ENCODE measurements at places on chromosomes 5 and 9.
A peak's percentile ranks its signal among the peaks of the same experiment; 100 is the strongest.

- ATAC-seq, result peak; percentile 43
Measured at GRCh38 chr5:169970911-169971765, 9.2 kb downstream of the INSYN2B start.

GRCh38 chr5:111557686-111558085 is 45.4 kb upstream of the STARD4 start:
- no peak for ATAC-seq

DNA sequence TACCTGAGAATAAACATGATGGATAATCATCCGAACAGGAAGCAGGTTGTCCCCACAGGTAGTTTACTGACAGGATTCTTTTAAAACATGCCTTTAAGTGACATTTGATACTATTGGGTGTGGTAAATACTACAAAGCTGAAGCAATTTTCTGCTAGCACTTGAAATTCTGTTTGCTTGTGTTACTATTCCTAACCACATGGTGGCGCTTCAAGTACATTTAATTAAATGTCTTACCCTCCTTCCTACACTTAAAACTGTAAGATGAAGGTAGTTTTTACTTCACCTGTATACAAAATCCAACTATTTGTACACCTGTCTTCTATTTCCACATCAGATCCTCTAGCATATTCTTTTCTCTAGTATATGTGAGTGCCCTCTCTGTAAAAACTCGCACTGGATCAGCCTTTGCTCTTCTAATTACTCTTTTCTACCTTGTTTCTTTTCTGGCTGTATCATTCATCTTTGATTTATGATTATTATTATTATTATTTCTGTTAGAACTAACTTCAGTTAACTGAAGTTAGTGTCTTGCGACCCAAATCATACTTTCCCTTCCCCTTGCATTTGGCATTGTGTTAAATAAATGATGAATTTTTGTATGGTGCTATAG is 18.4 kb downstream of the SLC25A46 start:
- ATAC-seq, result peak; percentile 55

DNA sequence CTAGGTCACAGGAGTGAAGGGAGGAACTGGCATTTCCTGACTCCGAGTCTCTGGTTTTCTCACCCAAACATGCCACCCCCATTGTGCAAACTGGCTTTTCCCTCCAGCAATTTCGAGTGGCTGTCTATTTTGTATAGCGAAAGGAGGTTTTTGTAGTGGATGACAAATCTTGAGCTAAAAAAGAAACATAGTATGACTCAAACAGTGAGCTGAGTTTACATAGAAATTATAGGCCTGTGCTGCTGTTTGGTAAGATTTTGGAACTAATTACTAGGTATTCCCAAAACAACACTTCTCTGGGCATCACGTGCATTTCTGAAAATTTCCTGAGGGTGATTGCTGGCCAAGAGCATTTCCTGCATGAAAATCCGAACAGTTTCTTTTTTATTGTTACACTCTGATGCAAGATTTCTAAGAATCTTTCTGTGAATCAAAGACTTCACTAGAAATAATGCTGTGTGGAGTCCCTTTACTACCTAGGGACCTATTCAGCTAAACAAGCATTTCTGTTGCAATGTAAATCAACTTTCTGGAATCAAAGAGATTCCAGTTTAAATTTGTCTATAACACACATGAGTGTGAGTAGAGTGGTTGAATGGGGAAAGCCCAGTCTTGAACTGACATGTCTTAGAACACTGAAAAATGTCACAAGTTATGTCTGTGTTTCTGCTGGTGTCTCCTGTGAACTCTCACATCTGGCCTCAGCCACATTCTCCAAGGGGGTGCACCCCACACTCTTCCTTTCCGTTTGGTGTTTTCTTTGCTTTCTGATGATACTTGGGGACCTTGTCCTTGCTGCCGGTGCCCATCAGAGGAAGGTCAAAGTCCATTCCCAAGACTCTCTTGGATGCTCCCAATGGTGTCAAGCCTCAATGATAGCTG is 33.3 kb upstream of the DAPK1 start:
- no peak for ATAC-seq

GRCh38 chr5:176851871-176852658 is 41.7 kb downstream of the UNC5A start:
- ATAC-seq, result no peak

GRCh38 chr9:75101004-75101588 is 12.8 kb downstream of the OSTF1 start:
- peak; percentile 35 for ATAC-seq

DNA sequence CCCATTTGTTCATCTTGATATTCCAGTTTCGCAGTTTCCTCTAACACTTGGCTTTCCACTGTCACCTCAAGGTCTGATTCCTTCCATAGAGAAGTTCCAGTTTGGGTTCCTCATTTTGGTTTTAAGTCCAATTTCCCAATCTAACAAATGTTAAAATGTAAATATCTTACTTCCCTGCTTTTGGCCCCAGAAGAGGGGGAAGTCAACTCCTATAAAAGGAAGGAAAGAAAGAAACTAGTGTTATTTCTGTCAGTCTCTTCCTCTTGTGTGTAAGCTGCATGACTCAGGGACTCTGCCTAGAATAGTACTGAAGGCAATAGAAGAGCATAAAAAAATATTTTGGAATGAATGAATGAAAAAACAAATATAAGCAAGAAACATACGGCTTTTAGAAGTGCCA is 127.5 kb upstream of the CCNG1 start:
- ATAC-seq, result no peak

DNA sequence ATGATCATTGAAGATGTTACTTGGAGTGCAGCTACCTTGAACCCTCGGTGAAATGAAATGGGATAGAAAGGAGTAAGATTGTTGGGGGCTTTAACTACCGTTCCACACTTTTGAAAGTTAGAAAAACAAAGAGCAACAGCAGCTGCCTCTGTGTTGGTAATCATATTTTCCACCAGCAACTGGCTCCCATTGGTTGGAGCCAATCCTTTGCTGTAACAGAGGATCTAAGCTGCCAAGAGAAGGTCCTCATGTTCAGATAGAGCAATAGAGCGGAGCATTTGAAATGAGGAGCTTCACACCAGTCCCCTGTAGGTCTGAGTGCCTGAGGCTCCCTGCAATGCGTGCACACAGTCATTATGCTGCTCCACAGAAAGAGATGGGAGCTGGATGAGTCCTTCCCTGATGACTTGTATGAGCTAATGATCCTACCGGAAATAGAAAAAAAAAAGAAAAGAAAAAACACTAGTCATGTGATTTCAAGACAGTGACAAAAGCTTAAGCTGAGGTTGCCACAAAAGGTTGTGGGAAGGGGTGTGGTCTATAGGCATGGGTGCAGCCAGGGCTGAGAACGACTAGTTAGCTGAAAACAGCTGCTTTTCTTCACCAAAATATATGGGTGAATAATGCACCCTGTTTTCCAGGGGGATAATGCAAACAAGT is 300.7 kb downstream of the MLLT3 start:
- peak; percentile 63 for ATAC-seq

DNA sequence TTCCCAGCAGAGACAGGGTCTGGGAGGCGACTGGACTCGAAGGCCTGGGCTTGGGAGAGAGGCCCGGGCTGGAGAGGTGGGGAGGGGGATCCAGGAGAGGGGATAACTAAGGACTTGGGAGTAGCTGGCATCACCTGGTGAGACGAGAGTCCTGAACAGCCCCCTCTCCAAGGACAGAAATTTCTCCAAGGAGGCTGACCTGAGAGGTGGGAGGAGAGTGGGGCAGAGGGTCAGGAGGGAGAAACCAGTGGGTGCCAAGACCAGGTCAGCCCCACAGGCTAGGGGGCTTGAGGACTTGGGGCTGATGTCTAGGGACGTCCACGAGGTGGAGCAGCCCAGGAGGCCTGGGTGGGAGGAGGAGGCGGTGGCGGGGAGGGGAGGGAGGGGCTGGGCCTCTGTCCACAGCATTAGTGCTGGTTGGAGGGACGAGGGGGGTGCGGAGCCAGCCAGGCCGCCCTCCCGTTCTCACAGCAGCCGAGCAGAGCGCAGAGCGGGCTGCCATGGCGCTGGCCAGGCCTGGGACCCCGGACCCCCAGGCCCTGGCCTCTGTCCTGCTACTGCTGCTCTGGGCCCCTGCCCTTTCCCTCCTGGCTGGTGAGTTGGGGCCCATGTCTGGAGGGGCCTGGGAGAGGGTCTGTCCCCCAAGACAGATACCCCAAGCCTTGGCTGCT is at the start of gene CRB2:
TSS of gene CRB2 (plus strand) at position 437 of the 671 bp plus-strand sequence. CDS start at position 501, 64 bp downstream.
- ATAC-seq, result no peak

DNA sequence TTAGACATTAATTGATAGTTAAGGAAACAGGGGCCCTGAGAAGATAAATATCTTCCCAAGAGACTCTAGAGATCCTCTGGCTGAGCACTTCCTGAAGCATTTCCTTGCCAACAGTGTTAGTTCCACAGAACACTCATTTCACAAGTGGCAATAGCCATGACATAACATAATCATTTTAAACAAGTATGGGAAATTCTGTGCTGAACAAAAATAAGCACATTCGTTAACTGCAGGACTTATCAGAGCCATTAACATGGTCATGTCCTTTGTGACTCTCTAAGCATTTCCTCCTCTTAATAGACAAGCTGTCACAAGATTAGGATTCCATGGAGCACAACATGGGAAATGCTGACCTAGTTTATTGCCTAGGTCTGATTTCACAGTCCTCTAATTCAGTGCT is 184.9 kb downstream of the SNX18 start:
- no peak for ATAC-seq

GRCh38 chr5:40619421-40619820 is 60.3 kb upstream of the PTGER4 start:
- ATAC-seq, result no peak

- peak; percentile 68 for ATAC-seq
Measured at GRCh38 chr9:136372561-136373299, 739 bp downstream of the CARD9 start.

- ATAC-seq, result no peak
Measured at GRCh38 chr9:102569436-102569835, 425.7 kb upstream of the CYLC2 start.

GRCh38 chr5:89729623-89730301 is 679.8 kb downstream of the CETN3 start:
- no peak for ATAC-seq

DNA sequence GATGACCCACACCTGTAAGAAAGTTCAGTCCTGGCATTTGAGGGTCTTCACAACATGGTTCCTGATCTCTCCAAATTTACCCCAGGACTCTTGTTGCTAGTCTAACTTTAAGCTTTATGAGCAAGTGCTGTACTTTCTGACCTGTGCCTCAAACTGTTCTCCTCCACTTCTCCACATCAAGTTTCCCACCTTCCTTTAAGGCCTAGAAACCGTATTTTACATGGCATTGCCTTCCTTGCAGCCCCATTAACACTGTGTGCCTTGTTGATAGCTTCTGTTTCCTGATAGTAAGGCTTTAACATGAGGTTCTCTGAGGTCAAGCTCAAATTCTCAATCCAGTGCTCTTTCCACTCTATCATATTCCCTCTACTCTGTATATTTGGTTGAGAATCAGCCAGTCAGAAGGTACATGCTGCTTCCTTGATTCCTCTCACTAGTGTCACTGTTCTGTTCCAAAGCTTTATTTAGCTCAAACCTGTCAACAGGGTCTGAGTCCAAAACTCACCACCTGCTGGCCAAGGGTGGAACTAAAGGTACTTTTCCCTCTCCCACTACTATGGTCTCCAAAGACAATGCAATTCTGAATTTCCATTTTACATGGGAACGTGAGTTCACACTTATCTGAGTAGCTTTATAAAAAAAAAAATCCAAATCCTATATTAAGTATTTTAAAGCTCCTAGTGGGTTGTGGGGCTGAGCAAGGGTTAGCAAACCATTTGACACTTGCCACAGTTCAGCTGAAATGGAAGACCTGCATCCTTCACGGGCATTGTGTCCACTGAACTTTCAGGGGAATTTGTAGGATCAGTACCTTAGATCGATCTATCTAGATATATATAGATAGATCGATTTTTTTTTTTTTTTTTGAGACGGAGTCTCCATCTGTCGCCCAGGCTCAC is 21.1 kb downstream of the VCP start:
- ATAC-seq, result peak; percentile 80

Measured in esophagus mucosa (tissue), 1 donor.